NCI-H1417 (cell line): ENCODE measurements at places on chromosomes 11 and 22.

- DNase-seq = peak; percentile 86
Measured at GRCh38 chr11:125941619-125942611, 3.9 kb upstream of the VSIG10L2 start.

DNA sequence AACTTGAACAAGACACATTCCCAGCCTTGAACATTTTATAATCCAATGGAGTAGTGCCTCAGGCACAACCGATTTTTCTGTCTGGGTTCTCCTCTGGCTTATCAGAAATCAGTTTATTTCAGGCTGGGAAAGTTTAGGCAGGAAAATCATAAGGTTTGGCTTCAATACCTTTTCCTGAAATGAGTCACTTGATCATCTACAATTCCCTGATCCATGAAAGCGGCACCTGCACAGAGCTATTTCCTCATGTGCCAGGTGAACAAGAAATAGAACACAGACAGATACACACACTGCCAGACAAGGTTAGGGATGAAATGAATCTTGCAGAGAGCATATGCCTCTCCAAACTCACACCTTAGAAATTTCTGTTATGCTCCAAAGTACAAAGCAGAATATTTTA lies 106.7 kb upstream of the OR9G4 start:
- DNase-seq = no peak

DNA sequence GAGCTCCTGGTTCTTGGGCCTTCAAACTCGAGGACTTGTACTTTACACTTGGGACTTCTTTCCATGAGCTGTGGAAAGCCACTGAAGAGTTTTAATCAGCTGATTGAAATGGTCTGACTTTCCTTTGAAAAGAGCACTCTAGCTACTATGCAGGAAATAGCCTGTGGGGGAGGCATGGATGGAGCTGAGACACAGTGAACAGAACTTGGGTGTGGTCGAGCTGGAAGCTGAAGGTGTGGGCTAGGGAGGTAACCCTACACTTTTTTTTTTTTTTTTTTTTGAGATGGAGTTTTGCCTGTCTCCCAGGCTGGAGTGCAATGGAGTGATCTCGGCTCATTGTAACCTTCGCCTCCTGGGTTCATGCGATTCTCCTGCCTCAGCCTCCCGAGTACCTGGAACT lies 17.5 kb upstream of the CAPRIN1 start:
- DNase-seq = no peak

- DNase-seq = no peak
Measured at GRCh38 chr22:44965171-44965570, 44.6 kb downstream of the PHF21B start.

DNA sequence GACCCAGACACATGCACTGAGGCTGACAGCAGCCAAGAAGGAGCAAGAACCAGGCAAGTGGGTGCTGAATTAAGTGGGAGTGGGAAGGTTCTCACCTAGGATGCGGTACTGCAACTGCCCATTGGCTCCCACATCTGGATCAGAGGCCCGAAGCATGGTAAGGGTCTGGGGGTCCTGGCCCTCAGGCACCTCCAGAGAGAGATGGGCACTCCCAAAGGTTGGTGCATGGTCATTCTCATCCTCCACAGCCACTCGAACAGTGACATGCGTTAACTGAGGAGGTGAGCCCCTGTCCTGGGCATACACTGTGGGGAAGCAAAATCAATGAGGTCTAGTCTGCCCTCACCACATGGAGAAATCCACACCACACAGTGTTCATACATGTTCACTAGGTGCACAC lies 9.3 kb upstream of the TPP1 start:
- no peak for DNase-seq

DNA sequence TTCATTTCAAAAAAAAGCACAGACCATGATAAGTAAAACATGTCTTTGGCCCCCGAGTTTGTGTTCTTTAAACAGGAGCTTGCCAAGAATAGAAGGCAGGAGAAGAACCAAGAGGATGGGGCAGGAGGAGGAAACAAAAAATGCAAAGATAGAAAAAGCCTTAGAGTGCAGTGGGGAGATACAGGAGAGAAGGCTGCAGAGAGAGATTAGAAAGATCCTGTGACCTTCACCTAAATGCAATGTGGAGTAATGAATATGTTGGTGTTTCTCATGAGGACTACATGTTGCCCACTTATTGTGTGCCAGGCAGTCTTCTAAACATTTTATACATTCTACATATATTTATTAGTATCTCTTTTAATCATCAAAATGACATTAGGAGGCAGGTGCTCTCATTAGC lies 2.3 kb upstream of the APLNR start:
- DNase-seq = no peak

DNA sequence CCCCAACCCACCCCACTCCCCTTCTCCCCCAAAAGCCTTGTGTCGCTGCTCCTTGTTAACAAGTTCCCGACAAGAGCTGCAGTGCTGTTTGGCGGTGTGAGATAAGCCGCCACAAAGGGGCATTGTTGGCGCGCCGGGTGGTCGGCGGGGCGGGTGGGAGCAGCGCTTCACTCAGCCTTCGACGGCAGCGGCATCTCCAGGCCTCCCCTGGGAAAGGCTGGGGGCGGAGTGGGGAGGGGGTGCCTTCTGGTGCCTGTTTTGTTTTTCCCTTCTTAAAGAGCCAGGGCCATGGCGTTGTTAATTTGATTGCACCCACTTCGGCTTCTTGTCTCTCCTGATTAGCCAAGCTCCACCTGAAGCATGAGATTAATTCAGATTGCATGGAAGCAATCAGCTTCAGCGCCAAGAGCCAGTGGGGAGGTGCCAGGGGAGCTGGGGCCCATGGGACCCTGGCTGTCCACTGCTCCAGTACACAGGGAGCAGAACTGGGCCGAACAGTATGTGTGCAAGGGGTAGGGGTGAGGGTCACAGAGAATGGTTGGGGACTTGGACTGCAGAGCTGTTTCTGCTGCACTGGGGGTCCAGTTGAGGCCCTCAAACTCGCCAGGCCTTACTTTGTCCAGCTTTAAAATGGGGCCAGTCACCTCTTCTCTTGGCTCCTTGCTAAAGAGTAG lies 165.1 kb downstream of the CEP164 start:
- DNase-seq = no peak

GRCh38 chr11:10604340-10604748 lies 35.9 kb upstream of the LYVE1 start:
- no peak for DNase-seq

DNA sequence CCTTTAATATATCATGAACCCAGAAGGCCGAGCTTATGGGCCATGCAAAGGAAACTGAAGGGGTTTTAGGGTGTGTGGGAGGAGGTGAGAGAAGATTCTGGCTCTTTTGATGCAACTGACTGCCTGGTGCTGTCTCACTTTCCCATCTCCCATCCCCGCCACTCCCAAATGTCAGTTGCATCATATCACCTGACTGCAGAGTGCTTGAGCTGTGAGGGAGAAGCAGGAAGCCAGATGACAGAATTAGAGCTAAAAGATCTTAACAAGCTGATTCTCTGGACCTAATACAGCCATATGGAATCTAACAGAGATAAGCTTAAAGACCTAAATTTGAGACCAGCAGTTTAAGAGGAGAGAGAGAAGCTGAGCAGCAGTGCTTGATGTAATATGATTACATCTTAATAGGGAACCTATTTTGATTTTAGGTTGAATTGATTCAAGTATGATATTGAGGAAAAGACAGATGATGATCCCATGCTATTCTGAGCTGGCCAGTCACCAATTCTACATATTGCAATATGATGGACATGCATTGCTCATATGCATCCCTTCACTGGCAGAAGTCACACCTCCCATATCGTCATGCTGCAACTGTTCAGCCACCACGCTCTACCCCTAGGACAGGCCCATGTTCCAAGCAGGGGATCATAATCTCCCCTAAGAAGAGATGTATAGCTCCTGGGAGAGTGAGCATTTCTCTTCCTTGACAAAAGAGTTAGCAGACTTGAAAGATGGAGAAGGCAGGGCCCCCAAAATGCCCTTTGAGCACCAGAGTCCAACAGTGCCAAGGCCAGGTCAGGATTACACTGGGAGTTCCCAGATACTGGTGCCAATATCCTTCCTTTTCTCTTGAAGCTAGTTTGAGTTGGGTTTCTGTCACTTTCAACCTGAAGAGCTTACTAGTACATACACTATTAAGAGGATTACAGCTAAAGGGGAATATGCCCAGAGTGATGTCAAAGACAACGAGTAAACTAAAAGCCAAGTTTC lies 44.9 kb downstream of the PLEKHA7 start:
- DNase-seq = no peak

GRCh38 chr11:116800610-116801009 lies 8.9 kb upstream of the APOA5 start:
- no peak for DNase-seq
